OCI-LY7 (cell line): ENCODE measurements at places on chromosomes 1 and 21. TPM values are rescaled to one million over a fixed set of nuclear protein-coding genes. Genes with fewer than 3 reads are reported as not detected.

Gene EPHA10
- total RNA-seq, result not detected in 2 replicates

Gene MIXL1
- total RNA-seq, result 2.2 and 2.7 TPM in 2 replicates

Gene DIRAS3
- not detected in 2 replicates for total RNA-seq

Gene YY1AP1
- total RNA-seq, result 76.0 and 83.8 TPM in 2 replicates

Gene TINAGL1
- 0.17 TPM in 1 of 2 replicates, not detected in the other for total RNA-seq

Gene SPATA45
- 0.74 and 2.0 TPM in 2 replicates for total RNA-seq

Gene SELL
- 1.5 and 2.2 TPM in 2 replicates for total RNA-seq
